ENCODE measurements at places on chromosomes 2 and 18.

- peaks cover 61% of the 10 kb centered on the region for H3K4me1 ChIP-seq
- H3K27ac ChIP-seq = no peak overlapping the region
- no peaks in the 10 kb centered on the region for H3K36me3 ChIP-seq
- H3K27me3 ChIP-seq = no peaks in the 10 kb centered on the region
Measured at GRCh38 chr2:98473995-98474780, 29.5 kb downstream of the INPP4A start.

- H3K4me3 ChIP-seq = peak overlapping the region; percentile 51
- no peaks in the 10 kb centered on the region for H3K36me3 ChIP-seq
- no peaks in the 10 kb centered on the region for H3K27me3 ChIP-seq
- H3K4me1 ChIP-seq = peaks cover 6% of the 10 kb centered on the region
- no peak overlapping the region for H3K27ac ChIP-seq
Measured at GRCh38 chr2:218387369-218388194, 5.5 kb downstream of the SLC11A1 start.

DNA sequence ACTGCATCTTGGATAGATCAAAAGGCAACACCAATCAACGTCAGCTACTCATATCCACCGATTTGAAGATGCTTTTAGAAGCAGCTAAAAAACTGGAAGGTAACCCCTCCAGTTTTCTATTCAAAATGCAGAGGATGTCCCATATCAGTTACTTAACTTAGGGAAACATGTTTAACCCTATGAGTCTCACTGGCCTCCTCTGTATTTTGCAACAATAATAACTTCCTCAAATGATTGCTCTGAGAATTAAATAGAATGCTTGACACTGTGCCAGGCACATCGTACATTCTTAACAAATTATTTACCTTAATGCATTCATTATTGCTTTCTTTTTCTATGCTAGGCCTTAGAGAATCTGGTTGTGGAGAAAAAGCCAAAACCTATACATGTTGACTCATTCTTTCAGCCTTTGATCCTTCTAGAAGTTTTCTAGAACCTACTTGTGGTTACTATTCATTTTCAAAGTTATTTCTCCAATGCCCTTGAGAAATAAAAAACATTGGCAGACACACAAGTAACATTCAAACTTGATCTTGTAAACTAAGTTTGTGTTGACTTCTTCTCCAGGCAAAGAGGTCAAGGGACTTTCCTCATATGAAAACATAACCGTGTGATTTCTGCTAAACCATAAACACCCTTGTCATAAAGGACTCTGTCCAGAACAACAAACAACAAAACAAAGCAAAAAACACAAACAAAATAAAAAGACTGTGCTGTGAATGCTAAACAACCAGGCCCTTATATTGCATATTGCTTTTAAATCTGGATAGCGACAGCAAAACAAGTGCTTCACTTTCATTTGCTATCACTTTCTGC lies 4.6 kb downstream of the DOCK10 start:
- H3K27ac ChIP-seq = no peak overlapping the region
- H3K27me3 ChIP-seq = peaks cover 41% of the 10 kb centered on the region
- peak overlapping the region; percentile 10 for H3K4me3 ChIP-seq
- no peak for DNase-seq
- no peaks in the 10 kb centered on the region for H3K36me3 ChIP-seq
- peaks cover 11% of the 10 kb centered on the region for H3K4me1 ChIP-seq

- H3K4me3 ChIP-seq = no peak overlapping the region
- H3K4me1 ChIP-seq = no peaks in the 10 kb centered on the region
- DNase-seq = no peak
- no peaks in the 10 kb centered on the region for H3K36me3 ChIP-seq
- no peaks in the 10 kb centered on the region for H3K27me3 ChIP-seq
Measured at GRCh38 chr2:123495241-123495640, 529.8 kb upstream of the CNTNAP5 start.

DNA sequence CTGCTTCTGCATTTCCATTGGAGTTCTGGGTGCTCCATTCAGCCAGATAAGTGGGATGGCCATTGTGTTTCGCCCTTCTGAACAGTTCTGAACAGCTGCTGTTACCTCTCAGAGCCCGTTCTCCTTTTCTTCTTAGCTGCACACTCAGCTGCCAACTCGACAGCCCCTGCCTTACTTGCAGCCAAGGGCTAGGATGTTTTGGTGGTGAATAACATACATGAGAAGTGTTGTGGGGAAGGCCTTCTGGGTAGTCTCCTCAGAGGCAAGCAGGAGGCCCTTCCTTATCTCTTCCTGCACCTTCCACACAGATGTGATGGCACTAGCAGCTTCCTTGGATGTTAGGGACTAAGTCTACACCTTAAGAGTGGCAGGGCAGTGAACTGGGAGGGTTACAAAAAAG lies 138.4 kb upstream of the NOSTRIN start:
- H3K27ac ChIP-seq = no peak overlapping the region
- no peaks in the 10 kb centered on the region for H3K36me3 ChIP-seq
- H3K4me3 ChIP-seq = no peak overlapping the region
- no peaks in the 10 kb centered on the region for H3K27me3 ChIP-seq
- peaks cover 24% of the 10 kb centered on the region for H3K4me1 ChIP-seq

- H3K4me3 ChIP-seq = no peak overlapping the region
- DNase-seq = no peak
- H3K4me1 ChIP-seq = peaks cover 32% of the 10 kb centered on the region
- no peak overlapping the region for H3K27ac ChIP-seq
- no peaks in the 10 kb centered on the region for H3K27me3 ChIP-seq
Measured at GRCh38 chr2:36473230-36473629, 117.7 kb downstream of the CRIM1 start.

GRCh38 chr18:25898965-25899364 lies 191.4 kb downstream of the SS18 start:
- no peaks in the 10 kb centered on the region for H3K4me1 ChIP-seq
- H3K27ac ChIP-seq = no peak overlapping the region
- H3K27me3 ChIP-seq = no peaks in the 10 kb centered on the region
- no peaks in the 10 kb centered on the region for H3K36me3 ChIP-seq
- DNase-seq = no peak

DNA sequence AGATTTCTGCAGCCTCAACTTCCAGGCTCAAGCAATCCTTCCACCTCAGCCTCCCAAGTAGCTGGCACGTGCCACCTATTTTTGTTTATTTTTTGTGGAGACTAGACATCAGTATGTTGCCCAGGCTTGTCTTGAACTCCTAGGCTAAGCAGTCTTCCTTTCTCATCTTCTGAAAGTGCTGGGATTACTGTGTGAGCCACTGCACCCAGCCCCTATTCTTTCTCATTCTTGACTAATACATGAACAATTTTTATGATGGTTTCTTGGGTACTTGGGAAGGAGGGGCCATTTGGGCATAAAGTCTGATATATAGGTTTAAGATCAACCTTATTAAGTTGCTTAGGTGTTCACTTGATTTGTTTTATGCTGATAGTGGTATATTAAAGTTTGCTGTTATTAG lies 26.2 kb downstream of the EPC2 start:
- no peaks in the 10 kb centered on the region for H3K27me3 ChIP-seq
- no peaks in the 10 kb centered on the region for H3K36me3 ChIP-seq
- H3K4me3 ChIP-seq = no peak overlapping the region
- H3K4me1 ChIP-seq = peaks cover 26% of the 10 kb centered on the region

Measured in heart right ventricle (tissue), 16 donors.